ENCODE measurements at places on chromosomes 13 and 19.

DNA sequence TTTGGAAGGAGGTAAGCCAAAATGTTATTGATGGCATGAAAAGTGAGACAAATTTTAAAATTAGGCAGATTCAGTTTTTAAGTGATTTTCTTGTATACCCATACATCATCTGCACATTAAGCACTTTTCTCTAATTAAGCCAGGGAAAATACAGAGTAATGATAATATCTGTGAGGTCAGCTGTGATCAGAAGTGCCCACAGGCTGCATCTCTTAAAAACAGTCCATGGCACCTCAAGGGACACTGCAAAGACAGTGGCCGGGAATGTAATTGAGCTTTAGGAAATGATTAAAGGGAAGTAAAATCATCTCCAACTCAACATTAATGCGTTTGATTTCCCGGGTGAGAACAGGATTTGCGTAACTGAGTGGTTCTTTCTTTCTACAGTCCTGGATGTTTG is 2.0 kb downstream of the COL4A1 start:
- H3K27me3 ChIP-seq: peaks cover 88% of the 10 kb centered on the region
- no peak overlapping the region for H3K4me3 ChIP-seq
- no peaks in the 10 kb centered on the region for H3K36me3 ChIP-seq

- H3K27me3 ChIP-seq: peaks cover 39% of the 10 kb centered on the region
- no peak overlapping the region for H3K27ac ChIP-seq
- no peaks in the 10 kb centered on the region for H3K36me3 ChIP-seq
These were observed 298.6 kb downstream of the ZNF536 start for GRCh38 chr19:30670562-30671366.

DNA sequence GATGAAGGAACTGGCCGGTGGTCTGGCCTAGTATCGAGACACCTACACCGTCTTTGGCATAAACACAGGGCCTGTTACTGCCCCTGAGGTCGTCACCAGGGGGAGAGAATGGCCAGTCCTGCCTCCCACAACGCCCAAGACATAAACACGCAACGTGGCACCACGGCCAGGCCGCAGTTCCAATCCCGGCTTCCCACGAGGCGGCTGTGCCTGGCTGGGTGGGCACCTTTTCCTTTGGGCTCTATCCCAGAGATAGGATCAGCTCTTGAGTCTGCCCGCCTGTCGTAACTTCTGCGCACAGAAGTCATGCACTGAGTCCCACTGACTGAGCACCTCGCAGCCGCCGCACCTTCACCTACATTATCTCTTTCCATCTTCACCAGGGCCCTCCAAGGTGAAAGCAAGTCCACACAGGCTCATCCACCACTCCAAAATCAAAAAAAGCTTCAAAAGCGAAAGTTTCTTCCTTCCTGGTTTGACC is 1.1 kb downstream of the MIER2 start:
- peaks cover 19% of the 10 kb centered on the region for H3K27me3 ChIP-seq
- no peak for DNase-seq
- peaks cover 39% of the 10 kb centered on the region for H3K36me3 ChIP-seq

DNA sequence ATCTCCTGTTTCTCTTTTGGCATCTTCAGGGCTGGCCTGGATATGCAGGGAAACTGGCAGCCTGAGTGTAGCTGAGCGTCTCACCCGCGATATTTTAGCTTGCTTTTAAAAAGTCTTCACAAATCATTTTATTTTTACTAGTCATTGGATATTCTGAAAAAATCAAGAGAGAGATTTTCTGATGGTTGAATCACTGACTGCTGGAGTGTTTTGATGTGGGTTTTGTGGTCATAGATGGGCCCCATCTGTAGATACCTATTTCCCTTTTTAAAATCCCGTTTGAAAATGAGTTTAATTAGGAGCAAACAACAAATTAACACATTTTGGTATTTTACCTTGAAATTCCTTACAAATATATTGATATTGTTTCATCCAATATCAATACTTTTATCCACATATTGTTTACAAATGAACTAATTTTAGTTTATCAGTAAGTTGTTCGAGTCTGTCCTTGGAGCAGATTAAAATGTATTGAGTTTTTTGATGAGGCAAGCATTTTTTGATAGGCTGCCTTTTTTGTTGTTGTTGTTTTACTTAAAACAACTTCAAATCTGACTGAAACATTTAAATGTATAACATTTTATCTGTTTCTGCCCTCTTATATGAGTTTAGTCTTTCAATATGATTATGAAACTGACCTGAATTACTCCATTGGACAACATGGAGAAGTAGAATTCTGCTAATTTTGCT is 21.5 kb upstream of the OXGR1 start:
- no peak for DNase-seq
- no peak overlapping the region for H3K4me3 ChIP-seq
- H3K27ac ChIP-seq: no peak overlapping the region
- H3K27me3 ChIP-seq: peaks cover 55% of the 10 kb centered on the region
- no peaks in the 10 kb centered on the region for H3K36me3 ChIP-seq
- peaks cover 5% of the 10 kb centered on the region for H3K4me1 ChIP-seq

GRCh38 chr19:2500841-2501261 is 24.9 kb downstream of the GADD45B start:
- no peaks in the 10 kb centered on the region for H3K27me3 ChIP-seq
- H3K27ac ChIP-seq: no peak overlapping the region
- no peak overlapping the region for H3K4me3 ChIP-seq
- DNase-seq: no peak

DNA sequence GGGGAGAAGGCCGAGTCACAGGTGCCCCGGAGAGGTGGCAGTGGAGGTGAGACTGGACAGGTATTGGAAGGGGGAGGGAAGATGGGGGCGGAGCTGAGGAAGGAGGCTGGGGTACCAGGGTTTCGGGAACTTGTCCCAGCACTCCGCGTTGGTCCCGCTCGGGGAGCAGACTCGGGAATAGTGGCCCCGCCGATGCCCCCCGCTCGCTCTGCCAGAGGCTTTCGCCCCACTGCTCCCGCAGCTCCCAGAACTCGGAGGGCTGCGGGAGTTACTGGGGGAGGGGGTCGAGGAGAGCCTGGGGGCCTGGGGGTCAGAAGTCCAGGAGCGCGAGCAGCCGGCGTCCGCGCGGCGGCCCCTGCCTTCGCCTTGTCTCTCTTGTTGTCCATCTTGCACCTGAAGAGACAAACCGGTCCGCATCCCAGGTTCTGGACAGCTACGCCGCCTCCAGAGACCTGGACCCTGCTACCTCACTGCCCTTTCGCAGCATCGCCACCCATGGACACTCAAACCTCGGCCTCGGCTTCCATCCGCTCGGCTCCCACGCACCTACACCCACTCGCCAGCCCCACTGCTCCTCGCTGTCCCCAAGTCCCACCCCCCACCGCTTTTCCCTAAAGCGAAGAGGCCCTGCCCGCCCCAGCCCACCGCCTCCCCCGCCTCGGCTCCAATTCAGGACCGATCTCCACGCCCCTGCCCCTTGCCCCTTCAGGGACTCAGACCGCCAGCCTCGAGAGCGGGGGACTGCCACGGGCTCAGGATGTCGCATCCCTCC is 700 bp downstream of the PRR36 start:
- no peak for DNase-seq
- peak overlapping the region; percentile 72 for H3K4me3 ChIP-seq
- peaks cover 45% of the 10 kb centered on the region for H3K27me3 ChIP-seq

DNA sequence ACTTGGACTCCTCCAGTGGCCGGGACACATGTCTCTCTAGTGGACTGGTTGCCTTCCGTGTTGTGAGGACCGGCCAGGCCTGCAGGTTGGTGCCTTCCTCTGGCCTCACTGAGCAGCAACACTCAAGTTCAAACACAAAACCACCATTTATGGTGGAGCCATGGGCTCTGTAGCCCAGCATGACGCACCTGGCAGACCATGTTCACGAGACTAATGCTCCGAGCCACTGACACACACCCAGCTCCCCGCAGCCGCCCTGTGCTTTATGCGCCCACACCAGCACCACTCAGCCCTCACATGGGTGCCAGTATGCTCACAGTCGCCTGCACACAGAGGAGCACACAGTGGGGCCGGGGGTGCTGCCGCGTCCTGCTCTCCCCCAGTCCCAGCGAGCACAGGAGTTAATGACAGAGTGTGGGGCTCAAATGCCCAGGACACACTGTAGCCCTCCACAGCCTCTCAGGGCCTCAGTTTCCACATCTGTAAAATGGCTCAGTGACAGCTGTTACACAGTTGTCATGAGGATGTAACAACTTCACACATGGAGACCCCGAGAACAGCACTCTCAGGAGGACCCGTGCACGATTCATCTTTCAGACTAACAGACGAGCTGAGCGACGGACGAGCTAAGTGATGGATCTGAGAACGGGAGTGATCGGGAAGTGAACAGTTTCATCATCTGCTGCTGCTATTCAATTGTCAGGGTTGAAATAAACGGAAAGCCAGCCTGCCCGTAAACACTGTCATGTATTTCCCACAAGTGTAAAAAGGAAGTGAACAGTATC is 7.8 kb downstream of the GAS6 start:
- no peak for DNase-seq
- no peak overlapping the region for H3K27ac ChIP-seq
- H3K36me3 ChIP-seq: no peaks in the 10 kb centered on the region
- no peak overlapping the region for H3K4me3 ChIP-seq
- peaks cover 18% of the 10 kb centered on the region for H3K4me1 ChIP-seq
- H3K27me3 ChIP-seq: peaks cover 10% of the 10 kb centered on the region

GRCh38 chr13:84487752-84488151 is 605.5 kb upstream of the SLITRK1 start:
- H3K4me3 ChIP-seq: no peak overlapping the region
- H3K36me3 ChIP-seq: no peaks in the 10 kb centered on the region
- H3K27me3 ChIP-seq: no peaks in the 10 kb centered on the region
- H3K27ac ChIP-seq: no peak overlapping the region
- no peak for DNase-seq

DNA sequence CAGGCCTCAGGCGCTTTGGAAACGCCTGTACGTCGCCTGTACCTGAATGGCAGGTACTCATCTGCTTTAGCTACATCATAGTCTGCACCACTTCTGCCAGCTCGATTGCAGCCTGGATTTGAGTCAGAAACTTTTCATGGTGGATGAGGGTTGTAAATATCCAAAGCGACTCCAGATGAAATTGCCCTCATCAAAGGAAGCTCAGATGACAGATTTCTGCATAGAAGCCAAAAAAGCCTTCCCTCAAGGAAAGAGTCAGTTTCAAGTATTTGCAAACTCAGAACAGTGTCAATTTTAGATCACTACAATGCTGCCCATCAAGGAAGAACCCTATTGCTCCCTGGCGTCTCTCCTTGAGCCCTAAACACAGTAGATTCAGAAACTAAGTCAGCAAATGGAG is 38.8 kb upstream of the IGFL4 start:
- no peaks in the 10 kb centered on the region for H3K36me3 ChIP-seq
- H3K4me3 ChIP-seq: no peak overlapping the region
- H3K27ac ChIP-seq: no peak overlapping the region
- peaks cover 94% of the 10 kb centered on the region for H3K27me3 ChIP-seq

GRCh38 chr13:97380696-97381095 is 53.3 kb upstream of the RAP2A start:
- H3K27ac ChIP-seq: no peak overlapping the region
- peaks cover 20% of the 10 kb centered on the region for H3K36me3 ChIP-seq
- H3K27me3 ChIP-seq: no peaks in the 10 kb centered on the region
- no peak overlapping the region for H3K4me3 ChIP-seq
- H3K4me1 ChIP-seq: peaks cover 4% of the 10 kb centered on the region
- DNase-seq: no peak

GRCh38 chr19:51926426-51926783 is 867 bp upstream of the ZNF613 start:
- peaks cover 14% of the 10 kb centered on the region for H3K4me1 ChIP-seq
- no peaks in the 10 kb centered on the region for H3K27me3 ChIP-seq
- peaks cover 60% of the 10 kb centered on the region for H3K36me3 ChIP-seq
- no peak for DNase-seq

- DNase-seq: no peak
- peaks cover 60% of the 10 kb centered on the region for H3K27me3 ChIP-seq
- H3K4me3 ChIP-seq: no peak overlapping the region
- H3K36me3 ChIP-seq: no peaks in the 10 kb centered on the region
These were observed 350.6 kb upstream of the ARGLU1 start for GRCh38 chr13:106918557-106918860.

GRCh38 chr13:97539651-97540610 is 106.0 kb downstream of the RAP2A start:
- no peaks in the 10 kb centered on the region for H3K4me1 ChIP-seq
- DNase-seq: no peak
- no peak overlapping the region for H3K4me3 ChIP-seq
- no peak overlapping the region for H3K27ac ChIP-seq
- H3K27me3 ChIP-seq: peaks cover 11% of the 10 kb centered on the region

DNA sequence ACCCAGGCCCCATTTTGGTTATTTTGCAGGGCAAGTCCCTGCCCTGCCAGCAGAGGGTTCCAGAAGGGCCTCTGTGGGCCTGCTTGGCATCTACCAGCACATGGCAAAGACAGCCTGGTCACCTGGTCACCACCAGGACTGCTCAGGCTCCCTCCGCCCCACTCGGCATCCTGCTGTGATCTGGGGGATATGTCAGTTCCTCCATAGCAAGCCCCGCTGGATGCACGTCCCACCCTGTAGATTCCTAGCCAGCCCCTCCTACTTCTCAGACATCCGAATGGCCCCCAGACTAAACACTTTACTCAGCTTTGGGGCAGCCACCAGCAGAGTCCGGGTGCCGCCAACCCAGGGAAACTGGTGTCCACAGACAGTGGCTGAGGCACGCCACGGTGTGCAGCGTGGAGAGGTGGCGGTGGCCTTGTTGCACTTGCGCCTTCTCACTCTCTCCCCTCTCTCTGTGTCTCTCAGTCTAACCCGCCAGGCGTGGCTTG is 31.8 kb upstream of the USE1 start:
- peak overlapping the region; percentile 83 for H3K4me3 ChIP-seq
- peak overlapping the region; percentile 99 for H3K27ac ChIP-seq
- peak; percentile 44 for DNase-seq

DNA sequence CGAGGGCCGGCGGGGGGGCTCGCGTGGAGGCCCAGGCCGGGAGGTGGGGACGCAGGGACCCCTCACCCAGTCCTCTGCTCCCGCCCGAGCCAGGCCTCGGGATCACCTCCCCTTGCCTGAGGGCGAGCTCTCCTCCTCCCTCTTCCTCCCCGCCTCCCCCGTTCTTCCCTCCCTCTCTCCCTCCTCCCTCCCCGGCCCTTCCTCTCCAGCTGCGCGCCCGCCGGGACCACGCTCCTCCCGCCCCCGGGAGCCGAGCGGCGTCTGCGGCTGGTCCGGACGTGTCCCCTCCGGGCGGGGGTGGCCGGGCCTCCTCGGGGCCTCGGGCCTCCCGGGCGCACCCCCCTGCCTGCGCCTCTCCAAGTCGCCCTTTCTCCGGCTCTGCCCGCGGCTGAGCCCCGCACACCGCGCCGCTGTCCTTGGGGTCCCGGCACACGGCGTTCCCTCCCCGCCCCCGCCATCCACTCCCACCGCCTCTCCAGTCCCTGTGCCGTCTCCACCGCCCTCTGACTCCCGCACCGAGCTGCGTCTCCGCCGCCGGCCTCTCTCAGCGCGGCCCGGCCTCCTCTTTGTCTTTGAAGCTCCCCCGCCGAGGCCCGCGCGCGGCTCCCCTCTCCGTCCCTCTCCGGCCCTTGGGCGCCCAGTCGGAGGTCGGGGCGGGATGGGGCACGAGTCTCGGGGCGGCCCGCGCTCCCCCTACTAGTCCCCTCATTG is 5.7 kb downstream of the SOX1 start:
- H3K4me3 ChIP-seq: no peak overlapping the region
- DNase-seq: no peak
- peaks cover 20% of the 10 kb centered on the region for H3K36me3 ChIP-seq
- no peak overlapping the region for H3K27ac ChIP-seq
- peaks cover 5% of the 10 kb centered on the region for H3K4me1 ChIP-seq

GRCh38 chr13:27449081-27449603 is 1.2 kb downstream of the MTIF3 start:
- no peaks in the 10 kb centered on the region for H3K27me3 ChIP-seq
- no peak for DNase-seq
- H3K36me3 ChIP-seq: peaks cover 17% of the 10 kb centered on the region
- peaks cover 42% of the 10 kb centered on the region for H3K4me1 ChIP-seq
